ENCODE measurements at places on chromosomes 7 and 10.

- no peak for DNase-seq
Measured at GRCh38 chr7:129825209-129825970, 127.4 kb downstream of the UBE2H start.

GRCh38 chr7:50766106-50766848 lies 16.4 kb downstream of the GRB10 start:
- no peak for DNase-seq

DNA sequence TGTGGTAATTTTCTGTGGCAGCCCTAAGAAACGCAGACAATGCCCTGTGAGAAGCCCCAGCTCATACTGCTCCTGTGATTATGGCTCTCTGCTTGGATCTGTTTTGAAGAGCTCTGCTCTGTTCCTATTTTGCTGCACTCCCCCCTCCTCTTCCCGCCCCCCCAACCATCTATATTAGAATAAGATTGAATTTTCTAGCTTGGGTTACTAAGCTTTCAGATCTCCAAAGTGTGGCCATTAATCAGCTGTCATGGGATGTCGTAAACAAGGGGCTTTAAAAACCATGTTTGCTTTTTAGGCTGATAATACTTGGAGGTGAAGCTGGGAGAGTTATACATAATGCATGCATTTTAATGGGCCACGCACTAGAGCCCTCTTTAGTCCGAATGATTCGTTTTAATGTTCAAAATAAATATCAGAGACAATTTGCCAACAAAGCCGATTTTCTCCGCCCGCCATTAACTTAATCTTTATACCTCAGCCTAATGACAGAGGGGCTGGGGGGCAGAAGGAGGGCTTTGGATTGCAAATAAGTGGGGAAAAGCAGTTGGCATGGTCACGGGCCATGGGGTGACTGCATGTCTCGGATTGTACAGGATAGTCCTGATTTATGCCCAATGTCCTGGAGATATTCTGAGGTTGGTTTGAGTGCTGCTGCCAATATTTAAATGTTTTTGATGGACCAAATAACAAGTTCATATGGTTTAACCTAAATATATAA lies 165.5 kb downstream of the RPS24 start:
- DNase-seq: no peak

GRCh38 chr10:92183199-92183598 lies 107.7 kb downstream of the CPEB3 start:
- no peak for DNase-seq

DNA sequence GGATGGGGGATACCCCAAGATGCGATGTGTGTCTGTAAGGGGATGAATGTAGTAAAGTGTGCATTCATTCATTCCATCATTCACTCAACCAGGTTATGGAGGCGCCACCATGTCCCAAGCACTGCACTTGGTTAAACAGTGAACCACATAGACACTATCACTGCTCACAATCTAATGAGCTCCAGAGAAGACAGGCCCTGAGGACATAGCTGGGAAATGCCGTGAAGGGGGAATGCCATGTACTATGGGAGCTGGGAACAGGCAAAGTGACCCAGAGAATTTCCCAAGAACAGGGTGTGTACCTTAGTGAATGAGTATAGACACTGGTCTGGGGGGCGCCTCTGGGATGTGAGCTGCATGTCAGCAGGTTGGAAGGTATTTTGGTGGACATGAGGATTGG lies 44.5 kb upstream of the LBX1 start:
- no peak for DNase-seq

- no peak for DNase-seq
Measured at GRCh38 chr7:116518961-116519360, 5.9 kb upstream of the CAV1 start.

DNA sequence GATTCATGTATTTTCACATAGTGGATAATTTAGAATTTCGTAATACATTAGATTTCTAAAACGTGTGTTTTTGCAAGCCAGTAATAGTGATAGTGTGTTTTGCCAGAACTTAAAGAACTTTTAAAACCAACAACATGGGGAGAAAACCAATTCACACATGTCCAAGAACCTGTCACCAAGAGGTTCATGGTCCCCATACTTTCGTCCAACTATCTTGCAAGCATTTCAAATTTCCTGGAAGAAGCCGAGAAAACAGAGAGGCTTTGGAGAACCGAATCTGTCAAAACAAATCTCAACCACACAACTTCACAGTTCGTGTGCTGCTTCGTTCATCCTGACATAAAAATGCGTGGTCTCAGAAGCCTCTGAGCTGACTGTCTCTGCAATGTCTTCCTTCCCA lies 31.9 kb downstream of the GFRA1 start:
- DNase-seq: no peak

DNA sequence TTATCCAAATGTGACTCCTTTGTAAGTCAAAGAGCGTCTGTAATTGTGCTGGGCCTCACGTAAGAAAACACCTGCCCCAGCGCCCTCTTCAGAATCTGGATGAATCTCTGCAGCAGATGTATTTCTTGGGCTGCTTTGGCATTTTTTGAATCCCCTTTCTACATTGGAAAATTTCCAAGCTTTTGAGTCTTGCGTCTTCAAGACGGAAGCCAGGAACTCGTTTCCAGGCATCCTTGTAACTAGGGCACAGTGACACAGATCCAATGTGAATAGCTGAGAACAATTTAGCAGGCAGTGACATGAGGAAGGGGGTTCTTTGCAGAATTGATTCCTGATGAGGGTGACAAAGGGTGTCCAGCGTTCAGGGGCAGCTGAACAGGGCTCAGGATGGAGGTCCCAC lies 862.3 kb downstream of the TYW1 start:
- no peak for DNase-seq

DNA sequence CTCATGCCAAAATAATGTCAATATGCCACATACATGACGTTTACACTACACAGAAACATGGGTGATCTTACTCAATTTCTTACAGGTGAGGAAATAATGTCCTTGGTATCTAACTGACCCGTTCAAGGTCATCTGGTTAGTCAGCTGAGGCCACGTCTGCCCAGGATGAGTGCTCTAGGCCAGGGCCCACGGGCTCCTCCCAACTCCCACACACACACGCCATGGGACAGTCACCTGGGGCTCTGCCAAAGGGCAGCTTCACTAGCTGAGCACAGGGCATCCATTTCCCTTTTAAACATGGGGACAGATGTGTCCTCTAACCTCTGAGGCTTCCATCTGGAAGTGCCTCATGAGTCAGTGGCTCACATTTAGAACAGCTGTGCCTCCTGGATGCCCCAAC lies 123.9 kb downstream of the TNS3 start:
- DNase-seq: no peak

GRCh38 chr10:108275895-108276685 lies 1111.6 kb upstream of the SORCS1 start:
- DNase-seq: no peak

- DNase-seq: no peak
Measured at GRCh38 chr7:155219154-155219531, 78.5 kb upstream of the INSIG1 start.

DNA sequence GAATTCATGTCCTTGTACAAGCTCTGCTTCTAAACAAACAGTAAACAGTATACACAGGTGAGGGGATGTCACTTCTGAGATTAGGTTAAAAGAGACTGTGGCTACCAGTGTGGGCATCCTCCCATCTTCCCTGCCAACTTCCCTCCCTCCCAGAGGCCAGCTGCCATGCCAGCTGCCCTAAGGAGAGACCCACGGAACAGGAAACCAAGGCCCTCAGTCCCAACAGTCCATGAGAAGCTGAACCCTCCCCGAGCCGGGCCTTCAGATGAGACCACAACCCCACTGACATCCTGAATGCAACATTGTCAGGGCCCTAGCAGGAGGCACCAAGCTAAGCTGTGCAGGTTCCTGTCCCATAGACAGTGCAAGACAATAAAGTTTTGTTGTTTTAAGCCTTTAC lies 106.1 kb downstream of the CTBP2 start:
- no peak for DNase-seq

DNA sequence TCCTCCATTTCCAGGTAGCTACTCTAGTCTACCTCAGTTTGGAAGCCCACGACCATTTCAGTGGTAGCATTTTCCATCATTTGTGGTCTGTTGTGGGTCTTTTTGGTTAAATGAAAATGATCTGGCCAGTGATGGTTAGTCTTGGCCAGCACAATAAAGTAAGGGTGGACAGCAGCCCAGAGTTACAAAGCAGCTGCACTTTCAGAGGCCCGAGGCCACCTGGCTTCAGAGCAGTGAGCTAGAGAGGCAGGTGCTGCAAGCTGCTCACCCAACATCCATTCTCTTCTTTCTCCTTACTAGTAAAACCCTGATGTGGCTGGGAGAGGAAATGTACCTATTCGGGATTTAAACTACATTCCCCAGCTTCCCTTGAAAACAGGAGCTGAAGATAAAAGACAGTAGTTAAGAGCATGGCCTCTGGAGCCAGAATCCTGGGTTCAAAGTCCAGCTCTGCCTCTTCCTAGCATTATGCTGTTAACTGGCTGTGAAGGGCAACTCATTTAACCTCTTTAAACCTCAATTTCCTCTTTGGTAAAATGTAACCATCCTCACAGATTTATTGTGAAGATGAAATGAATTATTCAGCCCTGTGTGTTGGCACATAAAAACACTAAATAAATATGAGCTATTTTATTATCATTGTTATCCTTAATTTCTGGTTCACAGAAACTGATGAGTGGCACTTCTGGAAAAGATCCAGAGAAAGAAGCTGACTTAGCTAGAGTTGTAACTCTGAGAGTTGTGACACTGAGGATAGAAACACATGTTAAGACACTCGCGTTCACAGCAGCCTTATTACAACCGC lies 517.4 kb downstream of the PARD3 start:
- DNase-seq: no peak

GRCh38 chr10:94500063-94500462 lies 45.5 kb upstream of the HELLS start:
- DNase-seq: no peak

DNA sequence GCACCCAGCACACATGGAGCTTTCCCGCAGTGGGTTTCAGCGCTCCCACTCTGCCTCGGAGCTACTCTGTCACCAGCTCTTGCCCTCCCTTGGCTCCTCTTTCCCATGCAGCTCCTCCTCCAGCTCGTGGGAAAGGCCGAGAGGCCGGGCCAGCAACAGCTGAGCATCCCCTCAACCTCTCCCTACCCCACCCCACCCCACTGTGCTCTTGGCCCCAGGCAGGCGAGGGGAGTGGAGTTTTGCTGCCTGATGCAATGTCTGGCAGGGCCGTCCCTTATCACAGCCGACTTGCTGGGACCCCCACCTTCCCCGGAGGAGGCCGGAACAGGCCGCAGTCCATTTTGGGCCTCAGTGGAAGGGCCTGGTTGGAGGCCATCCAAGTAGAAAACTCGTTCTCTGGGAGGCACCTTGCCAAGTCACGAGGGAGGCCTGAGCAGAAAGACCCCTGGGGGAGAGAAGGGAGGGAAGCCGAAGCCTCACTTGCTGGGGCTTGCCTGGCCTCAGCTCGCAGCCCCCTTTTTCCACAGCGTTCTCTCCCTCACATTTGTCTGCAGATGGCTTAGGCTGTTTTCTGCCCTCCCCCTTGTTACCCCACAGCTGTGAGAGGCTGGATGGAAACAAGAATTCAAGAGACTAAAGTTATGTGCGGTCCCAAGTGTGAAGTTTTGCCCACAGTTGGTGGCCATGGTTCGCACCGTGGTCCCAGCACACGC lies 35.3 kb downstream of the CHST3 start:
- peak; percentile 93 for DNase-seq

- DNase-seq: no peak
Measured at GRCh38 chr7:95925236-95925635, 152.9 kb downstream of the DYNC1I1 start.

GRCh38 chr7:143882020-143882603 lies 19.9 kb downstream of the TCAF1 start:
- DNase-seq: peak; percentile 63

GRCh38 chr10:65544756-65545155 lies 1381.1 kb upstream of the LRRTM3 start:
- no peak for DNase-seq

DNA sequence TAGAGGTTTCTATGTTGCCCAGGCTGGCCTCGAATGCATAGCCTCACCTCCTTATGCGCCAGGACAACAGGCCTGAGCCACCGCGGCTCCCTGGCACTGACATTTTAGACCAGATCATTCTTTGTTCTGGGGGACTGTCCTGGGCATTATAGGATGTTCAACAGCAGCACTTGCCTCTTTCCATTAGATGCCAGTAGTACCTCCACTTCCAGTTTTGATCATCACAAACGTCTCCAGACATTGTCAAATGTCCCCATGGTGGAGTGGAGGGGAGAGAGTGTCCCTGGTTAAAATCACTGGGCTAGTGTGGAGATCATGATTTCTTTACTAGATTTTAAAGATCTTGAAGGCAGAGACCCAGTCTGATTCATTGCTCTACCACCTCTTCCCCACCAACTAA lies 125.2 kb upstream of the MKLN1 start:
- DNase-seq: no peak

DNA sequence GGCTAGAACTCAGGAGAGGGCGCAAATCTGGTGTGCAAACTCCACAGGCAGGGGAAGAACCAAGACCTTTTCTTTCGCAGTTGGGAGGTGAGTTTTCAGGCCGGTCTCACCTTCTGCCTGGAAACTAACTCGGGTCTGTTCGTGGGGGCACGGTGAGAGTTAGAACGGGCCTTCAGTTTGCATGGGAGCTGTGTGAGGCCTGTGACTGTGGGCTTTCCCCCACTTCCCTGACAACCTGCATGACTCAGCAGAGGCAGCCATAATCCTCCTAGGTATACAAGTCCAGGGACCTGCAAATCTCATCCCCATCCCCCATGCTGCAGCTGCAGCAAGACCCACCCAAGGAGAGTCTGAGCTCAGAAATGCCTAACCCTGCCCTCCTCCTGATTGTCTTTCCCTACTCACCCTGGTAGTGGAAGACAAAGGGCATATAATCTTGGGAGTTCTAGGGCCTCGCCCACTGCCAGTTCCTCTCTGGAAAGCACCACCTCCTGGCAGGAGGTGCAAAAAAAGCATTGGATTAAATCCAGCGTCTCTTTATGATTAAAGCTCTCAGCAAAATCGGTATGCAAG lies 194.9 kb upstream of the ETV1 start:
- no peak for DNase-seq

- no peak for DNase-seq
Measured at GRCh38 chr7:74320645-74321221, 31.5 kb downstream of the CLIP2 start.

DNA sequence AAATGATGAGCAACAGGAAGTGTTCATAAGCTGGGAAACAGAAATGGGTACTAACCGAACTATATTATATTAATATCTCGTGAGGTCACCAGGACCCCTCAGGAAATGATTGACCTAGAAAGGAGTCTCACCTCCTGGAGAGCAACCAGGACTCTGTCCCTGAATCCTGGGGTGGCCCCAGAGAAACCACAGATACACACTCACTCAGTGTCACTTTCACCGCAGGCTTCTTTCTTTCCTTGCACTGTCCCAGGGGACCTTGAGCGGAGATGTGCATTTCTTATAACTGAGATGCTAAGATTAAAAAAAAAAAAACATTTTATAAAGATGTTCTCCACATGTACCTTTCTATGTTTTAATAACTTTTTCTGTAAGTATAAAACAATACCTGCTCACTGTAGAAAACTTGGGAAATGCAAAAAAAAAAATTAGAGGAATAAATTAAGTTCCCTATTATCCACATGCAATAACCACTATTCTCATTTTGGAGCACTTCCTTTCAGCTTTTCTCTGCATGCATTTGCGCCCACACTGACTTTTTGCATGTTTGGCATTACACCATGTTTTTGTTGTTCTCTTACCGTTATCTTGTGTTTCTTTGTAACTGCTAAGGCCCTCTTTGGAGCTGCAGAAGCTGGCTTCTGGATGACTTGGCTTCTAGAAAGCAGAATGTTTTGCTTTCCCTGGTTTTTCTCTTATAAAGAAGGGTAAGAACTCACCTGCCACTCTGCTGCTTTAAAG lies 15.0 kb downstream of the NOD1 start:
- no peak for DNase-seq

GRCh38 chr10:8181496-8182157 lies 127.1 kb downstream of the GATA3 start:
- DNase-seq: no peak

Measured in brain pericyte (primary cell).